Melanocyte of skin (primary cell): ENCODE measurements at places on chromosomes 1 and 21. TPM values are rescaled to one million over a fixed set of nuclear protein-coding genes. Genes with fewer than 3 reads are reported as not detected.

Gene RGS8
- not detected in 2 replicates for total RNA-seq

Gene FAM177B
- total RNA-seq = not detected in 2 replicates

Gene C1orf94
- total RNA-seq = not detected in 2 replicates

Gene CD34
- total RNA-seq = 0.73 TPM in 1 of 2 replicates, not detected in the other

Gene TGFB2
- 1.7 and 2.9 TPM in 2 replicates for total RNA-seq

Gene ADAMTSL4
- 0.34 and 1.5 TPM in 2 replicates for total RNA-seq
